ENCODE measurements at places on chromosomes 1 and 21.

- DNase-seq, result no peak
Measured at GRCh38 chr1:24946861-24947658, 17.0 kb upstream of the RUNX3 start.

DNA sequence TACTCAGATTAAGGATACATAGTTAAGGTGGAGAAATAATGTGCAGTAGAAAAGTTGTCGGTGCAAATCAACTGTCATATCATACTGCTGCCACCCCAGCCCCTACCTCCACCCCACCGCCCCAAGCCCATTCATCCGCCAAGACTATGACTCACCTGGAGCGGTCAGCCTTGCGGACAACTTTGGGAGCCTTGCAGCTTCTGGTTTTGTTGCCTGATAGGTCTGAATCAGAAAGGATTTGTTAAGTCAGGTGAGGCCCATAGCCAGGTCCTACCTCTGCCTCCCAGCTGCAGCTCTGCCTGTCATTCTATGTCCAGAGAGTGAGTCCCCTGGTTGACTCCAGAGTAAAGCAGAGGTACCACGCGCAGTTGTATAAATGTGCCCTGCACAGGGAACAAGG, 12.6 kb downstream of the C1orf162 start:
- no peak for DNase-seq

- no peak for DNase-seq
Measured at GRCh38 chr1:40792036-40792435, 8.4 kb downstream of the KCNQ4 start.

DNA sequence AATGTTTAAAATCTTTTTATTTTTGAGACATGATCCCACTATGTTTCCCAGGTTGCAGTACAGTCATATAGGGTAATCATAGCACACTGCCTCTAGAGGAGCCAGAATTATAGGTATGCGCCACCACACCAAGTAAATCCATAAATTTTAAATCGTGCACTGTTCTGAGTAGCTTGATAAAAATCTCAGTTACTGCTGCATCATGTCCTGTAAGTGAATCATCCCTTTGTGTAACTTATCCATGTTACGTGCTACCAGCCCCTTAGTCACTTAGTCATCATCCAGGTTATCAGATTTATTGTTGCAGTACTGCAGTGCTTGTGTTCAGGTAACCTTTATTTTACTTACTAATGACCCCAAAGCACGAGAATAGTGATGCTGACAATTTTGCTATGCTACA, 1770.9 kb downstream of the BRINP3 start:
- DNase-seq, result no peak

- no peak for DNase-seq
Measured at GRCh38 chr1:74714429-74715235, 18.2 kb downstream of the CRYZ start.

DNA sequence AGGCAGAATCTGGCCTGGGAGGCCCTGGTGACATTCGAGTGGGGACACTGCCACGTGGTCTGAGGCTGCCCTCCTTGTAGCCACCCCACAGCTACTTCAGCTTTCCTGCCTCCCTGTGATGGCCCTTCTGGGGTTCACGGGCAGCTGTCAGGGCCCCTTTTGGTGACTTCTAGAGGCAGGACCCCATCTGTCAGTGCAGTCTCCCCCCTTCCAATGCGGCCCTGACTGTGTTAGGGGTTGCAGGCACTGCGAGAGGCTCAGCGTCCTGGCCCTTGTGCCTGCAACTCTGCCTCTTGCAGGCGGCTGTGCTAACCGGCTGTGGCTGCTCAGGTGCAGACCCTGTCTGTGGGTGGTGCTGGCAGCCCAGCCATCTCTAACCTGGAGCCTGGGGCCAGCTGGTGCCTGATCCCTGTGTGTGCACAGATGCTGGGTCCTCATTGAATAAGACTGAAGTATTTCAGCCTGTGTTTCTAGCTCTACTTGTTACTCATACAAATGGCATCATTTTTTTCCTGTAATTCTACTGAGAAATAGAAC, 62.2 kb downstream of the S100B start:
- no peak for DNase-seq

DNA sequence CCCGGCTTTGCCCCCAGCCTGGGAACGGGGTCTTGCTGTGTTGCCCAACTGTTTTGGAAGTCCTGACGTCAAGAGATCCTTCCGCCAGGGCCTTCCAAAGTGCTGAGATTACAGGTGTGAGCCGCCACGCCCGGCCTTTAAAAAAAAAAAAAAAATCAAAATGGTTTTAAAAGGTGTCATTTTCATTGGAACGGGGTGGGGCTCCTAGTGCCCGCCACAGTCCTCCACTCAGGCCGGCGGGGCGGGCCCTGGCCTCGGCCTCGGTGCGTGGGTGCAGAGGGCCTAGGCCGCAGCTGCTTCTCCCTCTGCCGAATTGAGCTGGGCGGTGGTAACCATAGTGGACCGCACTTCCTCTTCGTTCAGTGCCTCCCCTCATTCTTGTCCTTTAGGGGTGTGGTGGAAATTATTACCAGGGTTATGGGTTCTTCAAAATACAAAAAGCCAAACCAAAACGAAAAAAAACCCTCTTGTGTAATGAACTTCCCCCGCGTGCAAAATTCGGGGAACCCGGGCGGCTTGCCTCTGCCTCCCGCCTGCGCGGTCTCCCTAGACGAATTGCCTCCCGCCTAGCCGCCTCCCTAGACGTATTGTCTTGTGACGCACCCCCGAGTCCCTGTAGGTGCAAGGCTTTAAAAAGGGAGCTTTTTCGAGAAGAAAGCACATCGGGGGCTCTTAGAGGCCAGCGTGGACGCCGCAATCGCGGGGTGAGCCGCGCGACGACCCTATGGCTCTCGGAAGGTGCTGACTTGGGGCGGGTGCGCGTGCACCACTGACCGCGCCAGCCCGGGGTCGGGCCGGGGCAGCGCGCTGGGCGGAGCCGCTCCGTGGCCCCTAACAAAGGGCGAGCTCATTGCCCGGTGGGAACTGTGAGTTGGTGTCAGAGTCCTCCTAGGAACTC, 10.5 kb upstream of the SPEN start:
- DNase-seq, result no peak

- DNase-seq, result no peak
Measured at GRCh38 chr1:32411261-32411660, 17.0 kb upstream of the BSDC1 start.

- DNase-seq, result no peak
Measured at GRCh38 chr1:56142301-56142700, 437.1 kb downstream of the PLPP3 start.

DNA sequence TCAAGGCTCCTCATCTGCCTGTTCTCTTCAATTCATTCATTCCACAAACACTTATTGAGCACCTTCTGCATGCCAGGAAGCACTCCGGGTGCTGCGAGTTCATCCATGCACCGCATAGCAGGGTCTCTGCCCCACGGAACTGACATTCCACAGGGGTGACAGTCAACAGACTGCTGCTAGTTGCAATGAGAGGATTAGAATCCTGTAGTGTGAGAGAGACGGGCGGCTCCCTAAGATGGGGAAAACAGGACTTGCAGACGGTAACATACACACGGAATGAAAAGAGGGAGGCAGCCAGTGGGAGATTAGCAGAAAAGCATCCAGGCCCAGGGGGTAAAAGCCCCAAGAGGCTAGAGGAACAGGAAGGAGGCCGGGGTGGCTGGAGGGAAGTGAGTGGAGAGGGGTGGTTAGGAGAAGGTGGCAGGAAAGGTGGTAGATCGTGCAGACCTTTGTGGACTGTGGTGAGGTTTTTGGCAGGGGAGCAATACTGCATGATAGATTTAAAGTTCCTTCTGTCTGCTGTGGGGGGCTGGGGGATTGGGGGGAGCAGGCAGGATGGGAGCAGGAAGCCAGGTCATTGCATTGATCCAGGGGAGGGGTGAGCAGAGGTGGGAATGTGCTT, 6.6 kb downstream of the TNFRSF8 start:
- DNase-seq, result no peak

- DNase-seq, result no peak
Measured at GRCh38 chr1:27686223-27686990, 14.4 kb upstream of the IFI6 start.

GRCh38 chr1:33055210-33056008, 18.7 kb upstream of the AK2 start:
- DNase-seq, result peak; percentile 97

DNA sequence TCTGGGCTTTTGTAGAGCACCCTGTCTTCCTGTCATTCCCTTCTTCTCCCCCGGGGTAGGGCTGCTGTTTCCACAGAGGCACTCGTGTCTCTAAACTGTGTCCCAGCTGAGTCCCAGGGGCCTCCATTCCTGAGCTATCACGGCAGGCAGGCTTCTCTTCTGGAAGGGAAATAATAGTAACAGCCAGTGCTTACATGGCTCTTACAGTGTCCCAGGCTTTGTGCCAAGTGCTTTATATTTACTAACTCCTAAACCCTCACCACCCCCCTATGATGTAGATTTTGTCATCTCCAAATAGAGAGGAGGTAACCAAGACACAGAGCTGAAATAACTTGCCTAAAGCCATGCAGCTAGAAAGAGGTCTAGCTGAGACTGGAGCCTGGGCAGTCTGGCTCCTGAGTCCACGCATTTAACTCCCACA, 1.4 kb upstream of the CELF3 start:
- DNase-seq, result no peak

- no peak for DNase-seq
Measured at GRCh38 chr1:228074954-228075730, 7.4 kb upstream of the ARF1 start.

DNA sequence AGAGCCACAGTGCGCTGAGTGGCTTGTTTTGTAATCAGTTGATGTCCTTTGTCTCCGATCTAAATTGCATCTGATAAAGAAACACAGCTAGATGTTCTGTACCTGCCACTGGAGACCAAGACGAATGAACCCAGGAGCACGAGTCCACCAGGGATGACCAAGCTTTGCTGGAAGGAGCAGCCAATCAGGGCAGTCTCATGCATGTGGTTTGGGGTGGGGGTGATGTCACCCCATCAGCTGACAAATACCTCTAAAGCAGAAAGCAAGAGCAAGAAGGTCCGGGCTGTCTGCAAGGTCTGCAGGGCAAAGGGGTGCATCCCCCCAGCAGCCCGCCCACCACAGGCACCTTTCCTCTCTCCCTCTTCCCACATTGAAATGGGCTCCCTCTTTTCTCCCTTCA, 653.8 kb downstream of the AJAP1 start:
- no peak for DNase-seq

GRCh38 chr1:50620680-50621329, 197.6 kb upstream of the DMRTA2 start:
- DNase-seq, result peak; percentile 40

GRCh38 chr1:227774821-227775661, 39.8 kb downstream of the SNAP47 start:
- no peak for DNase-seq

DNA sequence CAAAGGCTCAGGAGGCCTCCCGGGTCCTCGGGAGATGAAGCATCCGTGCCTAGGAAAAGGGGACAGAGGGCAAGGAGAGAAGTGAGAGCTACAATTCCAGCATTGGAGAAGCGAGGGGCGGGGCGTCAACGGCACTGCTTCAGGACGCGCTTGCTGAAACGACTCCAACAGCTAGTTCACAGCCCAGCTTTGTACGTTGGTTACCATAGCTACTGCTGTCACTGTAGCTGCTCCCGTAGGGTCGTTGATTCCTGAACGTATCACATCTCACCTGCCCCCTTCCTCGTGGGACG, 63.1 kb downstream of the TOR1AIP2 start:
- DNase-seq, result no peak

GRCh38 chr1:19643602-19644394, at the start of gene NBL1:
TSS of gene NBL1 (plus strand) at chr1:19644311. CDS start at chr1:19655031, 10,720 bp downstream.
- no peak for DNase-seq

DNA sequence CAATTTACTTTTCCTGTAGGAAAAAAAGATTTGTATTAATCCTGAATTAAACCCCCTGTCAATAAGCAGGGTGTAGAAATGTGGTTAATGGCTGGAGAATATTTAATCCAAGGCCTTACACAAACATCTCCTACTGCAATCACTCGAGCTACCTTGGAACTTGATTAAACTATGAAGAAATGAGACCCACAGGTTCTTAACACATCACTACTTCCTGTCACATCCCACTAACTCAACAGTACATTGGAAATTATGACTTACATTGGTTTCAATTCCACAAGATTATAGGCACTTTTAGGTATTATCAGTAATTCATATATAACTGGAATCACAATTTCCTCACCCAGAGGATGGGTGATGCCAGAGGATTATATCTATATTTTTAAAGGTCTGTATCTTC, 480.3 kb downstream of the MRPL39 start:
- DNase-seq, result no peak
